ENCODE measurements at places on chromosomes 1 and 21.

- DNase-seq: no peak
Measured at GRCh38 chr1:53644909-53645689, 93.9 kb downstream of the GLIS1 start.

GRCh38 chr1:63429281-63429680 lies 61.9 kb downstream of the ALG6 start:
- DNase-seq: no peak

- no peak for DNase-seq
Measured at GRCh38 chr1:185500001-185500626, 183.1 kb upstream of the IVNS1ABP start.

DNA sequence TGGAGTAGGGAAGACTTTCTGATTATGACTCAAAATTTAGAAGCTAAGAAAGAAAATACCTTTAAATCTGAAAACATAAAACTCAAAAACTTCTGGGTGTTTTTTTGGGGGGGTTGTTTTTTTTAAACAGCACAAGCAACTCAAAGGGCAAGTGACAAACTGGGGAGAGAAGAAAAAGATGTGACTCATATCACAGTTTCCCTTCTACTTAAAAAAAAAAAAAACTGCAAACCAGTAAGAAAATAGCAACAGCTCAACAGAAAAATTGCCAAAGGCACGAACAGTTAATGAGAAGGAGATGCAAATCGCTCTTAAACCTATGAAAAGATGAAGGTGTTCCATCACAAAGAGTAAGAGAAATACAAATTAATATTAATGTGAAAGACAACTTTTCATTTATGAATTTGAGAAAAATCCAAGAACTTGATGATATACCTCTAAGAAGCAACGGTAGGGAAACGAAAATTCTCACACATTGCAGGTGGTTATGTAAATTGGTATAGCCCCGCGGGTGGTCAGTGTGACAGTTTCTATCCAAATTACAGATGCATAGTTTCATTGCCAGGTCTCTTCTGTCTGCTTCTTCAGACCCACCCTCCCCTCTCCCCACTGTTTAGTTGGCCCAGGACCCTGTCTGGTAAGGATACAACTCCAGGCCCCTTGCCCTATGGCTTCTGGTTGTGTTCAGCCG lies 9.0 kb downstream of the IFNAR2 start:
- no peak for DNase-seq

- DNase-seq: peak; percentile 34
Measured at GRCh38 chr1:20212685-20213331, 26.5 kb upstream of the PLA2G2C start.

DNA sequence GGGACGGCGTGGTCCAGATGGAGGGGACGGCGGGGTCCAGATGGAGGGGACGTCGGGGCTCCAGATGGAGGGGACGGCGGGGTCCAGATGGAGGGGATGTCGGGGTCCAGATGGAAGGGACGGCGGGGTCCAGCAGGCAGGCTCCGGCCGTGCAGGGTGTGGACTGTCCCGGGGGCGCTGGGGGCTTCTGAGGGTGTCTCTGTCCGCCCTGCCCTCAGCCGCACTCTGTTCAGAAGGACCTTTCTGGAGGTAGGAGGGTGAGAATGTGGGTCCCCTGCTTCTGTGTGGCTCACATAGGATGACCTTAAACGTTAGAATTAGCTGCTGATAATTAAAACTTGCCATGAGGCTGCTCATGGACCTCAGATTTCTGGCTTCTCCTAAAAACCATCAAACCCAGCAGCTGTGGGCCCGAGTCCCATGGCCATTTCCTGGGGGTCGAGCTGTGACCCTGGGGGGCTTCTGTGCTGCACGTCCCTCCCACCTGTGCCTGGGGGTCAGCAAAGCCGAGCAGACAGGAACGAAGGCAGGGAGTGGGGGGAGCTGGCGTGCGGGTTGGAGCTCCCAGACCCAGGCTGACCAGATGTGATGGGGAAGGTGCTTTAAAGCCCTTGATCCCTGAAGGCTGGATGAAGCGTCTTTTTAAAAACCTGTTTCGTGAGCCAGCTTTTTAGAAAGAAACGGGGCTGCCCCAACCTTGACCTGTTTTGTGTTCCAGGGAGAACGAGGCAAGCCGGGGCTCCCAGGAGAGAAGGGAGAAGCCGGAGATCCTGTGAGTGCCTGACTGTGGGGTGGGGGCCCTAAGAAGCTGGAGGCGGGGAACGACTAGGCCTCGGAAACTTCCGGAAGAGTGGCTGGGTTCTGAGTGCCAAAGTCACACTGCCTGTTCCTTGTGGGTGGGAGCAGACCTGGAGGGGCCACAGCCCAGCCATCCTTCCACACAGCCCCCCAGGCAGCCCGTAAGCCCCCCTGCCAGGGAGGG lies 7.1 kb downstream of the COL6A1 start:
- DNase-seq: no peak

- no peak for DNase-seq
Measured at GRCh38 chr1:50349242-50349565, 74.0 kb downstream of the DMRTA2 start.

DNA sequence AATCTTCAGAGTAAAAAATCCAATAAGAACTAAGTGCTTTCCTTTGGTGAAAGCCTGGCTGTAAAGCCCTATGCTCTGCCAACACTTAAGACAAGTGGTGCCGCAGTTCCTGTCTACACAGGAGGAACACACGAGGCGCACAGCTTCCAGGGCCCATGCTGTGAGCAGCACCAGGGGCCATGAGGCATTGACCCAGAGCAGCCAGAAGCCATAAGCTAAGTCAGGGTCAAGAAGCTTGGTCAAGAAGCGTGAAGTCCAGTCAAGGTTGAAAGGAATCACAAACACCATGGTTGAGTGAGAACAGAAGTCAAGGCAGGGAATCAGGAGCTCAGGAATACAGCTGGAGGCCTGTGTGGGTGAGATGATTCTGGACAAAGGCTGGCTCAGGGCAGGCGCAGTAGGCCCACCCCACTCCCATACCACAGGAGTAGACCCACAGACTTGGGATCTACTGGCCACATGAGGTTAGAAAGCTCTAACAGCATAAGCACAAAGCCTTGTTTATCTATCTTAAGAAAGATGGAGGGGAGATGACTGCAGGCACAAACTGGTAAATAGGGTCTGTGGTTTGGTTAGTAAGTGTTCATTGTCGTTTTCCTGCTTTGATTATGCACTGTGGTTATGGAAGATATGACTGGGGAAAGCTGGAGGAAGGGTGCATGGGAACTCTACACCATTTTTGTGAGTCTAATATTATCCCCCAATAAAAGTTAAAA lies 42.9 kb upstream of the RCAN3 start:
- no peak for DNase-seq

DNA sequence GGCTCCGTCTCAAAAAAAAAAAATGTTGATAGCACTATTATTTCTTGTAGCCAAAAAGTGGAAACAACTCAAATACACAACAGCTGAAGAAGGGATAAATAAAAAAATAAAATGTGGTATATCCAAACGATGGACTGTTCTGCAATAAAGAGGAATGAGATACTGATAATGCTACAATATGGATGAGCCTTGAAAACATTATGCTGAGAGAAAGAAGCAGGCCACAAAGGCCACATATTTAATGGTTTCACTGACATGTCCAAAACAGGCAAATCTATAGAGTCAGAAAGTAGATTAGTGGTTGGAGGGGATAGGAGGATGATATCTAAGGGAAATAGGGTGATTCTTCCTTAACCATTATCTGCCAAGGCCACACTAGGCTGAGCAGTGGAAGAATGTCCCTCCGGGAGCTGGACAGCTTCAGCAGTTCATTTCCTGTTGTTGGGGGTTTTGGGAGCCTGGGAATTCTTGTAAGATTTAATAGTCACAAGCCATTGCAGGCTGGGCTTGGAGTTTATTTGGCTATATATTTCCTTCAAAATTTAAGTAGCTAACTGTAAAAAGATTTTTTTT lies 53.5 kb downstream of the ST3GAL3 start:
- no peak for DNase-seq

DNA sequence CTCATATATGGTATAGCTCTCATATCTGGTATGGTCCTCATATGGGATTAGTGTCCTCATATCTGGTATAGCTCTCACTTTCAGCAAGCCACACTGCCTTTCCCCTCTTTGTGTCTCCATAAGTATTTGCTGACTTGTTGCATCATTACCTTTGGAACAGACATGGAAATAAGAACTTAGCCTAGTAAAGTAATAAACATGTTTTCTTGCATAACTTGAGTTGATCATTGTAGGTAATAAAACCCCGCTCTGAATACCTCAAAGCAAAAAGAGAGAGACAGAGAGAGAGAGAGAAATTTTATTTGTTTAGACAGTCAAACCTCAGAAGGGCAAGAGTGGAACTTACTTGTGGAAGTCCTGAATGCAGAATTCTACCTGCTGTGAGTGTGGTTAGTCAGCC lies 170.3 kb downstream of the GREM2 start:
- no peak for DNase-seq

DNA sequence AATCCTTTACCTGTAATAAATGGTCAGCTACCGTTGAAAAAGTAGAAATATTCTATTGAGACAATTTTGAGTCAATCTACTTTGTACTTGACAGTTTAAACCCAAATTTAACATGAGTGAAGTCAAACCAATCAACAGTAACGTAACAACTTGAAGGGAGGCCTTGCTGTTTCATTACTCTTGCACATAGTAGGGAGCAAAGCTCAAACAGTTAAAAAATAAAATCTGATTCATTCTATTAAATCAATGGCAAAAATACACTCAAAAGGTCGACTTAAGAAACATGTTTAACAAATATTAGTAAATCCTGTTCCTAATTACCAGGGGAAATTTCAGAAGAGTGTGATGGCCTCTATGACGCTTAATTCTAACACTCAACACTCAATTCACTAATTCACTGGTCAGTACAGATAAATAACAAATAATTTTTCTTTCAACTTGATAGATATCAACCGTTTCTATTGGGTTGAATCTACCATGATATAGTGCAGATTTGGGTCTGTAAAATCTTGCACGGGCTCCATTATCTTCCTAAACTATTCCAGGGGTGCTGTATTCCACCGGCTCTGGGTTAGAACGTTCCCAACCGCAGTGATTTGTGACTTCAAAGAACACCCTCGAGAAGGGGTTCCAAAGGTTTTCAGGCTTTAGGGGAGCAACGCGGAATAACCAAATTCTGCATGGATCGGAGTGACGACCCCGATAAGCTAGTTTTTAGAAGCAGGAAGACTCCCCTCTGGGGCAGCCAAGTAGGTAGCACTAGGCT lies 1.4 kb downstream of the TARBP1 start:
- DNase-seq: no peak

DNA sequence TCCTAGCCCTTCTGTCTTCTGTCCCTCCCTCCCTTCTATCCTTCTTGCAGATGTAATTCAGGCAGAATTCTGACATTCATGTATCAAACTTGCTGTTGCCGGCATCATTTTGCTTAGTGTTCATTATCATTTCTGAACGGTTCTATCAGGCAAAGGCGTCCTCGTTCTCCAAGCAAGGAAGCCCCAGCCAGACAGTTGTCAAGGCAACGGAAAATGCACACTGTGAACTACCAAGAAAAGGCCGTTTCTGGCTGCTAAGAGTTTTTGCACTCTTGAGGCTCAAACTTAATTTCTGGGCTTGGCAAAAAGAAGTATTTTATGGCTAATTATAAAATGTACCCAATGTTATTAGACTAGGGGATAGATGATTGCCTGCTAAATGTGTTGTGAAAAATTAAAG lies 164.7 kb upstream of the KCNJ15 start:
- no peak for DNase-seq

- DNase-seq: no peak
Measured at GRCh38 chr1:223331929-223332328, 32.0 kb downstream of the SUSD4 start.

DNA sequence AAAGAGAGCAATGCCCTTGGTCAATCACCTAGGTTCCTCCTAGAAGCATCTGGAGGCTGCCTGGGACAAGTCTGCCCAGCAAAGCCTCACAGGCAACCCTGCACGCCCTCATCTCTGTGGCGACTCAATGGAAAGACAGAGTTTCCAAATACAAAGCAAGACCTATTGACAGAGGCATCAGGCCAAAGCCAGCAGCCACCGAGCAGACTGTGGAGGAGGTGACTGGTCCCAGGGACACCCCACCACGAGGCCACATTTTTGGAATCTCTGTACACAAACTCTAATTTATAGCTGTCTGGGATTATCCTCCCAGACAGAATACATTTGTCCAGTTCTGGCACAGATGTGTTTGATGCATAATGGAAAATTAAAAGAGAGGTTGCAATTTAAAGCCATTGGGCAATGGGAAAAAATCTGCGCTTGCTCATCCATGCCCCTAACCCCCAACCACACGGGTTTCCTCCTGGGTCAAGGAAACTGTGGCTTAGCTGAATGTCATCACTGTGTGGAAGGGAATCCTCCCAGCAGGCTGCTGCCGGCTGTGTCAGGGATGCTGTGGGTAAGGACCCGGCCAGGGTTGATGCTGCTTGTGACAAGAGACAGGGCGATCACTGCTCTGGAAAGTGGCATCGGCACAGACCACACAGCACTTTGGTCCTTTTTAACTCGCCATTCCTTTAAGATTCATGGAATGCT lies 14.3 kb downstream of the TSPAN2 start:
- DNase-seq: no peak

DNA sequence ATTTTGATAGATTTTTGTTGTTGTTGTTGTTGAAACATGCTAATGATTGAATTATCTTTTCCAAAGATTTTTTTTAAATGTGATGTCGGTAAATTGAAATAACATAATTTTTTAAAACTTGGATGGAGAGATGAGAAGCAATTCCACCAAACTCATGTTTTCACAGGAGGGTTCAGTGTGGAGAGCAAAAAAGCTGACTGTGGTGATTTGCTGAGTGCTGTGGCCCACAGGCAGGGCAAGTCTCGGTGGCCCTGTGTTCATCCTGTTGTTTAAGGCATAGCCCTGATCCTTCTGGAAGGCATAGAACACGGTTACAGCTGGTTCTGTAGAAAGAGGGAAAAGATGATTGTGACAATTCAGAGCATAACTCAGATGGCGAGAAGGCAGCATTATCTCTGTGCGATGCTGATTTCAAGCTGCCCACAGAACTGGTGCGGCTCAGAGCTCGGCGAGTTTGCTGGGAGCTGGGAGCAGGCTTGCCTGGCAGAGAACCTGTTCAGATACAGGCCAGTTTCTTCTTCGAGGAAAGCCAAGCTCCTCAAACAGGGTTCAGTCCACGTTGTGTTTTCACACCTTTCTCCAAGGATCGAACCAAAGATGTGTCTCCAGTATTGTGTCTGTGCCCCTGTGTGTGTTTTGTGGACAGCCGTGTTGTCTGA lies 127.1 kb downstream of the HUNK start:
- DNase-seq: no peak

DNA sequence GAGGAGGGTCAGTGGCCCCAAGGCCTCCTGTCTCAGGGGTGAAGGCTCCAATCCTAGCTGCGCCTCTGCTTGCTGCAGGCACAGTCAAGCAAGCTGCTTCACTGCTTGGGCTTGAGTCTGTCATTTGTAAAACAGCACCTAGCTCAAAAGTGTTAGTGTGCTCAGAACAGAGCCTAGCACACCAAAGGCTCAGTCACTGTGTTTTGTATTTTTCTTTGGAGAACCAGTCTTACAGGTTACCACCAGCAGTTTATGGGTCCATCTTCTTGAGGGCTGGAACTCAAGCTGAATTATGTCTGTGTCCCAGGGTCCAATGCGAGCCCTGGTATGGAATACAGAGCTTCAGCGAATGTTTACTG lies 113.6 kb downstream of the DMRTB1 start:
- no peak for DNase-seq

GRCh38 chr1:107451715-107452114 lies 310.9 kb downstream of the NTNG1 start:
- no peak for DNase-seq

- no peak for DNase-seq
Measured at GRCh38 chr1:223473601-223474344, 80.6 kb downstream of the CCDC185 start.

All from NCI-H187 treated with DMSO at 0.1 percent for 48 hours (cell line).